ENCODE measurements at places on chromosomes 16 and 17.

DNA sequence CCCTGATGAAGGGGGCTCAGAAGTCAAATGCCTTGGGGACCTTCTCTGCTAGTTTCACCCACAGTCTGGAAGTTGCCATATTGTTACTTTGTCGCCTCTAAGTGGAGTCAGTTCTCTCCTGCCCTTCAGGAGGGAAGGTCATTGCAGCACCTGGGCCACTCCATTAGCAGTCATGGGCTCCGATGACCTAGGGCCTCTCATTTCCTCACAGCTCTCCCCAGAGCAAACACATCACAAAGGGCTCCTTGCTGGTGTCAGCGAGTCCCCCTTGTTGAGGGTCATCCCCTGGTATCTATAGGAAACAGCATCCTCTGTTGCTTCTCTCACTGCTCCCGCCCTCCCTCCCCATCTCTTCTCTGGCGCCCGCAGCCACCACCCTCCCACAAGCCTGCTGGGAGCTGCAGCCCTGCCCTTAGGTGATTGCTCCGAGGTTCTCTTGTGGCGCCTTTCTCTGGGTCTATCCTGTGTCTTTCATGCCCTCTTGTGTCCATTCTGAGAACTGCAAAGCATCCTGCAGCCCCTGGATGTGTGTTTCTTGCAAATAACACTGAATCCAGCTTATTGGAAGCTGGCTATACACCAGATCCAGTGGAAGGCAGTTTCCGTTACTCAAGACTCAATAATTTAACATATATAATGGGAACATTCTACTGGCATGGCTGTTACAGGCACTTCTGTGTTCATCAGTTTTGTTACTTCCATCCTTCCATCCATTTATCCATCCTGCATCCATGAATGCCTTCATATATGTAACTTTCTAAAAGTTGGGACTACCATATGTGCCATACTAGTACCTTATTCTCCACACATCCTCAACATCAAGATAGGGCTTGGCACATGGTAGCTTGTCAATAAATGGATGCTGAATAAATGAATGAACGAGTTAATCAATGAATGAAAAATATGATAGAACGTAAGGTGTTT, 21.2 kb downstream of the PDILT start:
- peak; percentile 11 for DNase-seq

DNA sequence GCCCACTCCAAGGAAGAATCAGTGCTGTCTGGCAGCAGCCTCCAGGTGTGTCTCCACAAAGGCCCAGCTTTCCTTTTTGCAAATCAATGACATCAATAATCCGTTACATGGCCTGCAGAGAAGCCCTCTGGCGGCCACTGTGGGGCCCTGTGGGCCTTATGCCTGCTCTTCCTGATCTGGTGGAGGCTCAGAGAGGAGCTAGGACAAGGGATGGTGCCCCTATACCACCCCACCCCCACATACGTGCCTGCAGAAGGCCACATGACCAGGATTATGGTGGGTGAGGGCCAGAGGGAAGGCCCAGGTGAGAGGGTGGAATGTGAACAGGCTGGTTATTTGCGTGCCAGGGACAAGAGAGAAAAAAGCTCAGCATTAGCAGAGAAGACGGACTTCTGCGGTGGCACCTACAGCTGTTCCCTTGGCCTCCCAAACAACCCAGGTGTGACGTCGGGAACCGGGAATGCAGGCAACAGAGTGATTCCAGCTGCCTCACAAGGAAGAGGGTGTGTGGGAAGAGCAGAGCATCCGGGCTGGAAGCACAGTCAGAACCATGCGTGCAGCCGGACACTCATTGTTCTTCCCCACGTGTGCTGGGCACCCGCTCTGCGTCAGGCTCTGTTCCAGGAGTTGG, 22.5 kb downstream of the EIF4A3 start:
- DNase-seq = no peak

GRCh38 chr17:43766413-43767052, 7.9 kb upstream of the SOST start:
- no peak for DNase-seq

- no peak for DNase-seq
These were observed 460.4 kb upstream of the ASIC2 start for GRCh38 chr17:33753452-33753851.

DNA sequence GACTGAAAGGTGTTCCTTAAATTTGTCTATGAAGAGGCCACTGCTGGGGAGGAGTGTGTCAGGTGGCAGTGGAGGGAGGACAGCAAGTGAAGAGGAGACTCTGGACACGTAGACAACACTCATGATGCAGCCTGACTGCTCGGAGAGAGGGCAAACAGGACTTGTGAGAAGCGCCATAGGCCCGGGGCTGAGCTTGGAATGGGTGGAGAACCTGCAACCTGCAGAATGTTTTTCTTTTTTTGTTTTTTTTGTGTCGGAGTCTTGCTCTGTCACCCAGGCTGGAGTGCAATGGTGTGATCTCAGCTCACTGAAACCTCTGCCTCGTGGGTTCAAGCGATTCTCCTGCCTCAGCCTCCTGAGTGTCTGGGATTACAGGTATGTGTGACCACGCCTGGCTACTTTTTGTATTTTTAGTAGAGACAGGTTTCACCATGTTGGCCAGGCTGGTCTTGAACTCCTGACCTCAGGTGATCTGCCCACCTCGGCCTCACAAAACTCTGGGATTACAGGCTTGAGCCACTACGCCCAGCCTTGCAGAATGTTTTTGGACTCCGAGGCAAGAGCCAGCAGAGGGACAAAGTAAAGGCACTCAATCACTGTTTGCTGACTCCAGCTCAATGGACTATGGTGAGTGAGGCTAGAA, 18.9 kb upstream of the C17orf58 start:
- no peak for DNase-seq

DNA sequence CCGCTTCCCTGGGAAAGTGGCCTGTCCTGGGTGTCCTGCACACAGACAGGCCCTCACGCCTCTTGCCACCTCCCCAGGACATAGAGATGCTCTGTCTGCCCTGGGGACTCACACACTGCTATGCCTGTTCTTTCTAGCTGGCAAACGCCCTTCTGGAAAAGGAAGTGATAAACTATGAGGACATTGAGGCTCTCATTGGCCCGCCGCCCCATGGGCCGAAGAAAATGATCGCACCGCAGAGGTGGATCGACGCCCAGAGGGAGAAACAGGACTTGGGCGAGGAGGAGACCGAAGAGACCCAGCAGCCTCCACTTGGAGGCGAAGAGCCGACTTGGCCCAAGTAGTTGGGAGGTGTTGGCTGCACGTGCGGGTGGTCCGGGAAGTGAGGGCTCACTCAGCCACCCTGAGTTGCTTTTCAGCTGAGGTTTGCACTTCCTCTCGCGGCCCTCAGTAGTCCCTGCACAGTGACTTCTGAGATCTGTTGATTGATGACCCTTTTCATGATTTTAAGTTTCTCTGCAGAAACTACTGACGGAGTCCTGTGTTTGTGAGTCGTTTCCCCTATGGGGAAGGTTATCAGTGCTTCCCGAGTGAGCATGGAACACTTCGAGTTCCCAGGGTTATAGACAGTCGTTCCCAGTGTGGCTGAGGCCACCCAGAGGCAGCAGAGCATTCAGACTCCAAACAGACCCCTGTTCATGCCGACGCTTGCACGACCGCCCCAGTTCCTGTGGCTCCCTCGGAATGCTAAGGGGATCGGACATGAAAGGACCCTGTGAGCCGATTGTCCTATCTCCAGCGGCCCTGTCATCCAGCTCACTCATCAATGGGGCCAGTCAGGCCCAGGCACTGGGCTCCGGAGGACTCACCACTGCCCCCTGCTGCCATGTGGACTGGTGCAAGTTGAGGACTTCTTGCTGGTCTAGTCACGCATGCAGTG, 3.5 kb upstream of the RPL13 start:
- DNase-seq = peak; percentile 63

DNA sequence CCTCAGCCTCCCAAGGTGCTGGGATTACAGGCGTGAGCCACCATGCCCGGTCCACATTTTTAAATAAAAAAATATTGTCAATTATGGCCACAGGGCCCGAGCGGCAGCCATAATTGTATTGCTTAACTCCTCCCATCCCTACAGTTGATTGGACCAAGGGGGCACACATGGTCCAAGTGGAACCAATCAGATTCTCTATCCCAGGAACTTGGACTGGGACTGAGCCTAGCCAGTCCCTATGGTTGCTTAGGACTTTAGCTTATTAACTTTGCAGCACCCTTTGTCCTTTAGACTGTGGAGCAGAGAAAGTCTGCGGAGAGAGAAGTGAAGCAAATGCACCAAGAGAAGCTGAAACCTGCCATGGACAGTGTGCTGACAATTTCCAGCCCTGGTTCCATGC, 5.5 kb upstream of the RDM1 start:
- no peak for DNase-seq

- no peak for DNase-seq
These were observed 105.0 kb downstream of the ZNF778 start for GRCh38 chr16:89322321-89323119.

- DNase-seq = no peak
These were observed 26.9 kb downstream of the SPNS3 start for GRCh38 chr17:4460661-4461060.

DNA sequence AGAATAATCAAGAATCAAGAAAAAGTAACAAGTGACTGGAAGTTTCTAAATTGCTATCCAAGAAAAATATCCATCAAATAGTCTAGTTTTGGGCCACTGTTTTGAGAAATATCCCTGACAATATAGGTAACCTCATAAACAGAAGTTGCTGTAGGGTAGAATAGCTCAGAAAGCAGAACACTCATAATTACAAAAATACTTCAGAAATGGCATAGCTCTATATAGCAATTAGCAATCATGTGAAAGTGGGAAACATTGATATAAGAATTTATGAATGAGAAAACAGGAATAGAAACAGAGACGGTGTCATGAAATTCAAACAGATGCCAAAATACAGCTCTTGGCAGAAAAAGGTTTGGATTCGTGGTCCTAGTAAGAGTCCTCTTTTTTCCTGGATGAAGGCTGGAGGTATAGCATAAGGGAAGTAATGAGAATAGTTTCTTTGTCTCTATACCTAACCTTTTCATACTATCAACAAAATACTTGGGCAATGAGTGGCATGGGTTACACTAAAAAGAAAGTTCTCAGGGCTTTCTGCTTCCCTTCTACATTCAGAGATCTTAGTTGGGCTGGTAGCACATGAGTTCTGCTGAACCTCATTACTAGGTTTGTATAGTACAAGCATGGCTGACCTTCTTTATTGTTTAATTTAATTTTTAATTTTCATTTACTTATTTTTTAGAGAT, 33.5 kb downstream of the SPAG9 start:
- no peak for DNase-seq

DNA sequence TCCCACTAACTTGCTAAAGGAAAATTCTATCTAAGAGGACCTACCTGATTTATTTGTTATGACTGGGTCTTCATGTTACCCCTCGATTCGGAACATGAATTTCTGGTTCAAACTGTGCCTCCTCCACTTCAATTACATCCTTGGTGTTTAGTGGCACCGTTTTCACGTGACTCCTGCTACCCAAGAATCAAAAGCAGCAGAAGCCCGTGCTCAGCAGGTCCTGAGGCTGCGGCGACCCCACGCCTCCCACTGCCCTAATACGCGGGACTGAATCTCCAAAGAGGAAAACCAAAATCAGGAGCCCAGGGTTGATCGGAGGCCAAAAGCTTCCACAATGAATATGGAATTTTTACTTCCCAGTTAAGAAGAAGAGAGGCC, 94.0 kb upstream of the METRNL start:
- DNase-seq = no peak
